Hindlimb muscle (tissue), 1 donor: ENCODE measurements at places on chromosomes 6 and 20. TPM values are rescaled to one million over a fixed set of nuclear protein-coding genes. Genes with fewer than 3 reads are reported as not detected.

RBM24 gene
- 380 TPM for polyA plus RNA-seq

MYL9 gene
- polyA plus RNA-seq: 551 TPM

SLC17A4 gene
- not detected for polyA plus RNA-seq

ZNF391 gene
- polyA plus RNA-seq: 4.3 TPM

COL9A3 gene
- 10.6 TPM for polyA plus RNA-seq

HCK gene
- polyA plus RNA-seq: 5.0 TPM

IMPG1 gene
- polyA plus RNA-seq: 0.13 TPM

TBC1D7 gene
- polyA plus RNA-seq: 26.2 TPM

ADGRF5 gene
- 28.9 TPM for polyA plus RNA-seq

CRIP3 gene
- polyA plus RNA-seq: 2.1 TPM

EFCAB8 gene
- polyA plus RNA-seq: 0.15 TPM

COL11A2 gene
- 49.7 TPM for polyA plus RNA-seq

ZBP1 gene
- polyA plus RNA-seq: not detected

NRSN1 gene
- not detected for polyA plus RNA-seq

BPIFB4 gene
- 0.23 TPM for polyA plus RNA-seq

HDGFL1 gene
- not detected for polyA plus RNA-seq

CLPSL2 gene
- not detected for polyA plus RNA-seq

C6orf141 gene
- polyA plus RNA-seq: 3.0 TPM

LPA gene
- not detected for polyA plus RNA-seq

DNAH8 gene
- 0.49 TPM for polyA plus RNA-seq

COL9A1 gene
- polyA plus RNA-seq: 4.1 TPM

LRRC1 gene
- 8.3 TPM for polyA plus RNA-seq

OR2J2 gene
- polyA plus RNA-seq: not detected

PDE7B gene
- 7.1 TPM for polyA plus RNA-seq

GPX5 gene
- polyA plus RNA-seq: not detected

SH3BGRL2 gene
- polyA plus RNA-seq: 6.4 TPM

LRRC73 gene
- polyA plus RNA-seq: not detected

CD40 gene
- 7.4 TPM for polyA plus RNA-seq

METTL24 gene
- 0.23 TPM for polyA plus RNA-seq

TMEM244 gene
- polyA plus RNA-seq: not detected
